ENCODE measurements at places on chromosomes 7 and 10. TPM values are rescaled to one million over a fixed set of nuclear protein-coding genes. Genes with fewer than 3 reads are reported as not detected.

The IQCE gene
- 13.4 TPM for total RNA-seq

The OR9A2 gene
- not detected for total RNA-seq

The ADRB1 gene
- not detected for total RNA-seq

The HECW1 gene
- 1.7 TPM for total RNA-seq

The ZMYND11 gene
- 53.5 TPM for total RNA-seq

The RGS10 gene
- total RNA-seq, result 50.9 TPM

The PLEKHS1 gene
- total RNA-seq, result under 0.01 TPM

The COL17A1 gene
- not detected for total RNA-seq

The ACTL6B gene
- not detected for total RNA-seq

DNA sequence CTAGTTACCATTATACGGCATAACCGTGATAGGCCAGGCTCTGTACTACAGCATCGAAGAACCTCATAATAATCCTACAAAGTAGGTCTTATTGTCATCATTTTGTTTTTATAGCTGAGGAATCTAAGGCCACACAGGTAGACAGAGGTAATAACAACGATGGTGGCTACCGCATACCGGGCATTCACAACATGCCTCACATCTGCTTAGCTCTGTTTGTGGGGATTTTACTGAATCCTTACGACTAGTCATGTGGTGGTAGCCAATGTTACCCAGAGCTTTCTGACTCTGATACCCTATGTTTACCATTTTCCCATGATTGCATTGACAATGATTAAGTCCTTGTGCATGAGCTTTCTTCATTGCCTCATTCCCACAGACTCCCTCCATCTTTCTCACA lies 269.4 kb downstream of the TCF7L2 start:
- no peak for DNase-seq

DNA sequence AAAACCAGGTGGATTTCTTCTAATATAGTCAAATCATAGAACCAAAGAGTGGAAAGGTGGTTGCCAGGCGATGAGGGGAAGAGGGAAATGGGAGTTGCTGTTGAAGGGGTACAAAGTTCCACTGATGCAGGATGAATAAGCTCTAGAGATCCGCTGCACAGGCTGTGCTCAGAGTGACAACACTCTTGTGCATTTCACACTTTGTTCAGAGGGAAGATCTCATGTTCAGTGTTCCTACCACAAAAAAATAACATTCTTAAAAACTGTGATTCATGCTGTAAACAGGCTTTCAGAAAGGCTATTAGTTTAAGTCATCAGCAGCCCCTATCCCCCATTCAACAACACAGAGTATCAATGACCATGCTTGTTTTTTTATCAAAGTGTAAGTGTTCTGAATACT lies 213.8 kb downstream of the COBL start:
- DNase-seq, result no peak

GRCh38 chr10:74906611-74907198 lies 80.3 kb downstream of the KAT6B start:
- no peak for DNase-seq

DNA sequence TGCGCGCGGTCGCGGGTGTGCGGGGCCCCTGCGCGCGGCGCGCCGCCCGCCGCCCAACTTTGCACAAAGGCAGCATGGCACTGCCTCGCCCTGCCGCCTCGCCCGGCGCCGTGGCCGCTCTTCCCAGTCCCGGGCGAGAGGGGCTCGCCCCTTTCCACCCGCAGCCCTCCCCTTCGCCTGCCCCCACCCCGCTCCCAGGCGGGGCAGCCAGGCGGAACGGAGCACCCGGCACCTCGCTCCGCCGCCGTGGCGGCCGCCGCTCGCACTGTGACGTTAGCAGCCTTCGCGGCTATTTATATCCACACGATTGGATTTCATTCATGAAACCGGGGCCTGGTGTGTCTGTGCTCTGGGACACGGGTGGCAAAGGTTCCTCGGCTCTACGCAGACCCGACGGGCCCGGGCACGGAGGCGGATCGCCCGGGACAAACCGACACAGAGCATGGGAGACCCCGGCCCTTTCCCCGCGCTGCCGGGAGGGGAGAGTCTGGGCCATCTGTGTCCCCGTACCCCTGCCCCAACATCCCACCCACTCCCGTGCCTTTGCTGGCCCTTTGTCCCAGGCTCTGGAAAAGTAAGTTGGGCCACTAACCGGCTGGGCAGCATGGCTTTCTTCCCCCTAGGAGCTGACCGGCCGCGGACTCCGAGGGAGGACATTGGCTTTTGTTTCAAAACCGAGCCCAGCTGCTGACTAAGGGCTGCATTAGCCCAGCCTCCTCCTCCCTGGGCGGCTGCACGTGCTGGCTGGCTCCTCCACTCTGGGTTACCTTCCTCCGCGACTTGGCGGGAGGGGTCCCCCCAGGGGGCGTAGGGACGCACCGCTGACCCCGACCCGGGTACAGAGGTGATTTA lies at the start of gene RHOBTB1:
Gene RHOBTB1 (minus strand): TSS at position 128 of the 852 bp plus-strand sequence. CDS start 32,643 bp downstream, outside the sequence.
- peak; percentile 90 for DNase-seq

DNA sequence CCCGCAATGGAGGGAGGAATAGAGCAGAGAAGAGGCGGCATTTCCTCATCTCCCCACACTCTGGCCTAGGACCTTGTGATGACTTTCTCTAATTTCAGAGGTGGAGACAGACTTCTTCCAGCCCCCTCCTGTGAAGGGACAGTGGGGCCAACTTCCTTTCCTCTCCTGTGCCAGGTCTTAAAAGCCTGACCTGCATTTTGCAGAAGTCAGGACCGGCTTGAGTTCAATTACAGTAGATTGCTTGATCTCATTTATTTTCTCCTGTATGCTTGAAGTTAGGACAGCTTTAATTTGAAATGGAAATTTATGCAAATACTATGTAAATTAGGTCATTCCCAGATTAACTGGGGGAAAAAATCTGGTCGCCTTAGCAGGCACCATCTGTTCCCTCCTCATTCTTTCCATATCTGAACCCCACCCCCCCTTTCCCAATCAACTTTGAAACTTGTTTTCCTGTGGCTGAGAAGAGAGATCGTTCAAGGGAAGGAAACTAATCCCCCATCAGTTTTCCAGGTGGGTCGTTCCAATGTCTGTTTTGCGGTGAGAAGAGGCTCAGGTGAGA lies 57.1 kb downstream of the SYPL1 start:
- DNase-seq, result no peak

DNA sequence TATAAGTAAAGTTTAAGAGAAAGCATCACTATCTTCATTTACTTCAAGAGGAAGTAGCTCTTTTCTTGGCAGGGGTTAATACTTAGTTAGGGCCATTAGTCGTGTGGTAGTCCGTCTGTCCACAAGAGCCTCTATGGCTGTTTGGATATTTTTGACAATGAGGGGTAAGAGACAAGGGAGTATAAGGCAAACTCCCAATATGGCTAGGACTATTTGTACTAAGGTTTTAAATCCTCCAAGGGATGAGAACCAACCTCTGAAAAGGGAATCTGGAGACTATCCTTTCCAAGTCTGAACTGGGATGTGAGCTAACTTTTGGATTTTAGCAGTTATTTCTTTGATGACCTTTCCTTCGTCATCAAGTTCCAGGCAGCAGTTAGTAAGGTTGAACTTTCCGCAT lies at the start of gene ZNF117:
Gene ZNF117 (minus strand): TSS at position 101 of the 400 bp plus-strand sequence.
- DNase-seq, result no peak

DNA sequence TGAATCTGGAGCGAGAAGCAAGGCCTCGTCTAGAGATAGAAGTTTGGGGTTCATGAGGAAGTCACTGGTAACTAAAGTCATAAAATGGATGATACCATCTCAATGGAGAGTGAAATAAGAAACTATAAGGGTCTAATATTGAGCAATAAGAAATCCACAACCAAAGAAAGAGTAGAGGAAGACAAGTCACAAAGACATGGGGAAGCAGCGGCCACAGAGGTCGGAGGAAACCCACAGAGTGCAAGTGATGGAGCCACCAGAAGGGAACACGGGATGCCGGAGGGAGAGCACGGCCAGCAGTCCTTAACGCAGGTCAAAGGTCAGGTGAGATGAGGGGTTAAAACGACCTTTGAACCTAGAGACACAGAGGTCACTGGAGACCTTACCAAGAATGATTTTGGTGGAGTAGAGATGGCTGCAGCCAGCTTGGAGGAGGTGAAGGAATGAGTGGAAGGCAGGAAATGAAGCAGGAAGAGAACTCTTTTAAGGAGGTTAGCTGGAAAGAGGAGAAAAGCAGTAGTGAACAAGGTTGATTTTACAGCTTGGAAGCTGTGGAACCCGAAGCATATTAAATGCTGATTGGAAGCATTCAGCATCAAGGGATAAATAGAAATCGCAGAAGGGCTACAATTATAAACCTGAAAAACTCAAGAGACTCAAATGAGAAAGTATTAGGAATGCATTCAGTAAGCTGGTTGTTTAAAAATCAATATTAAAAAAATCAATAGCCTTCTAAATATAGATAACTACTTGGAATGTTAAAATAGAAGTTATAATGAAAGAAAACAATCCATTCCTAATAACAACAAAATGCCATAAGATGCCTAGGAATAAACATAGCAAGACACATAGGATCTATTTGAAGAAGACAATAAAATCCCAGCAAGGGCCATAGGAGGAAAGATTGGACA lies 93.7 kb downstream of the SVOPL start:
- no peak for DNase-seq

GRCh38 chr10:83252596-83252995 lies 886.7 kb upstream of the GHITM start:
- no peak for DNase-seq

GRCh38 chr10:13068071-13068470 lies 31.9 kb upstream of the OPTN start:
- no peak for DNase-seq

DNA sequence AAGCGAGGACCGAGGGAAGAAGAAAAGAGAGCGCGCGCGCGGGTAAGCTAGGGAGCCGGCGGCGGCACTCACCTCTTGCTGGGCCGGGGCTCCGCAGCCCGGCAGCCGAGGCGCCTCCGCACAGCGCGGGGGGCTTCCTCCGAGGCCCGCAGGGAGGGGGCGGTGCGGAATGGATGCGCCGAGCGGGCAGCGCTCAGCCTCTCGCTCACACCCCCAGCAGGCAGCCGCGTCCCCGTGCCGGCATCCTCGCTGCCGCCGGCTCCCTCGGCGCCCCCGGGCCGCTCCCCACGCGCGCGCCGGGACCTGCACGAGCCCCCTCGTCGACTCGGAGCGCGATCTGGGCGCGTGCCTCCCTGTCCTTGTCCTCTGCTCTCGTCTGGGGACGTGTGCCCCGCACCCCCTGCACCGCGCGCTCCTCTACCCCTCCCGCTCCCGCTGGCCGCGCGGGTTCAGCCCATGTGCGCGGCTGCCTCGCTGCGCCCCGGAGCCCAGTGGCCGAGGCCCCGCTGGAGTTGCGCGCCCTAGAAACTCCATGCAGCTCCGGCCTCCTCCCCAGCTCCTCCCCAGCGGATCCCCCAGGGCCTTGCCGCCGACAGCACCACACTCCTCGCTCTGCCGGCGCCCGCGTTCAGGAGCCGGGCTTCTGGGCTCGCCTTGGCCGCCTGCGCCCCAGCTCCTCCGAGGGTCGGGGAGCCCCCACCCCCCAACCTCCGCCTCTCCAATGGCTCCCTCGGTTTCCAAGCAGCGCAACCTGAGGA lies 75.3 kb downstream of the CALN1 start:
- DNase-seq, result no peak

DNA sequence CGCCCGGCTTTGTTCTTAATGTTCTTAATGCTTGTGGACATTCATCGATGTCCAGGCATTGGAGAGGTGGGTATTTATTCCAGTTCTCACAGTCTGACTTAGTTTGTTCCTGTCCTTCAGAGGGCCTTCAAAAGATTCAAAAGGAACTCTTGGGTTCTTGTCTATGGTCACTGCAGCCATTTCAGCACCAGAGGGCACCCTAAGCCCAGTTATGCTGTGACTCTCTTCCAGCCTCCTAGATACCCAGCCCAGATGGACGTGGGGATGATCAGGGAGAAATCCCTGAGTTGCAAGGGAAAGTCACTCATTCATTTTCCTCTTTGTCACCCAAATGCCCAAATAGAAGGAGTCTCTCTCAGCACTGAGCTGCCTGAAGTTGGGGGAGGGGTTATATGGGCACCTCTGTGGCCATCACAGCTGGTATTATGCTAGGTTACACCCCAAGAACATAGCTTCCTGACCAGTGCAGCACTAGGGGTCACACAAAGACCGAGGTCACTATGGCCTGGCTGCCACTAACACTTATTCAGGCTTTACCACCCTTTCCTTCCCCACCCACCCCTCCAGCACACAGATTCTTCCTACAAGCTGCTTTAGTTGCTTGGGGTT lies 26.5 kb upstream of the CCDC126 start:
- DNase-seq, result peak; percentile 78

- peak; percentile 70 for DNase-seq
Measured at GRCh38 chr7:130959743-130960207, 225.8 kb upstream of the KLF14 start.

DNA sequence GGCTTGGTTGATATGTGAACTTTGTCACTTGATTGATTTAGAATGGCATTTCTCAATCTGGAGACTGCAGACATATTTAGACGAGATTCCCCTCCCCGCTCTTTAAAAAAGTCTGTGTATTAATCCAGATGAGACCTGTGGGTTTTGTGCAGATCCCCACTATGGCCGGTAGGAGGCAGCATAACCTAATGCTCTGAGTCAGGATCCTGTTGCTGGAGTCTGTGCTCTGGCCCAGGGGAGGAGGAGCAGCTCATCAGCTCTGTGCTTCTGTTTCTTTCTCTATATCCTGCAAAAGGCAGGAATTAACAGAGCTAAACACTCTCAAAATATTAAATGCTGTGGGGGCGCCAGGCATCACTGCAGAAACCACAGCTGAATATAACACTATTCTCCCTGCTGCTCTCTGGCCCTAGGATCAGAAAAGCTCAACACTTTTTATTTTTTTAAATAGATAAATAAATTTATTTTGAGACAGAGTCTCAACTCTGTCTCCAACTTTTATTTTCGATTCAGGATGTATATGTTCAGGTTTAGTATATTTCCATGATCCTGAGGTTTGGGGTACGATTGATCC lies 23.9 kb upstream of the SEPHS1 start:
- peak; percentile 85 for DNase-seq

DNA sequence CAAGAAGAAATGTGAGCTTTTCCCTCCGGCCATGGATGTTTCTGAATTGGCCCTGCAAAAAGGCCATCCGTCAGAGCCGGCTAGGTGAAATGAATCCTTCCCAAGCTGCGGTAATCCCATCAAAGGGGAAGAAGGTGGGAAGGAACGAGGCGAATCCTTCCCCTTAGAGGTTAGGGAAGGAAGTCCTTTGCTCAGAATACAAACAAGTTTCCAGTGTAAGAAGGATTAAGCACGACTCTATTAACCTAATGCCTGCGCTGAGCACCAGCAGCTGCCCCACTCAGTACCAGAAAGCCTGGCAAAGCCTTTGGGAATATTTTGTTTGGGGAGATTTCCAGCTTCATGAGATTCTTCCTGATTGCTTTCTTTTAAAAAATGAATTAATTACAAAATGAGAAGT lies 42.8 kb downstream of the CLRN3 start:
- no peak for DNase-seq

GRCh38 chr7:90266808-90267207 lies 21.8 kb downstream of the CFAP69 start:
- peak; percentile 48 for DNase-seq

- peak; percentile 93 for DNase-seq
Measured at GRCh38 chr7:35749556-35749955, 51.3 kb upstream of the SEPTIN7 start.

- DNase-seq, result no peak
Measured at GRCh38 chr7:148108381-148108780, 482.2 kb upstream of the C7orf33 start.

- DNase-seq, result peak; percentile 89
Measured at GRCh38 chr10:13978533-13979115, 352.1 kb downstream of the FRMD4A start.
